Keratinocyte (primary cell): ENCODE measurements at places on chromosomes 11 and 22.

DNA sequence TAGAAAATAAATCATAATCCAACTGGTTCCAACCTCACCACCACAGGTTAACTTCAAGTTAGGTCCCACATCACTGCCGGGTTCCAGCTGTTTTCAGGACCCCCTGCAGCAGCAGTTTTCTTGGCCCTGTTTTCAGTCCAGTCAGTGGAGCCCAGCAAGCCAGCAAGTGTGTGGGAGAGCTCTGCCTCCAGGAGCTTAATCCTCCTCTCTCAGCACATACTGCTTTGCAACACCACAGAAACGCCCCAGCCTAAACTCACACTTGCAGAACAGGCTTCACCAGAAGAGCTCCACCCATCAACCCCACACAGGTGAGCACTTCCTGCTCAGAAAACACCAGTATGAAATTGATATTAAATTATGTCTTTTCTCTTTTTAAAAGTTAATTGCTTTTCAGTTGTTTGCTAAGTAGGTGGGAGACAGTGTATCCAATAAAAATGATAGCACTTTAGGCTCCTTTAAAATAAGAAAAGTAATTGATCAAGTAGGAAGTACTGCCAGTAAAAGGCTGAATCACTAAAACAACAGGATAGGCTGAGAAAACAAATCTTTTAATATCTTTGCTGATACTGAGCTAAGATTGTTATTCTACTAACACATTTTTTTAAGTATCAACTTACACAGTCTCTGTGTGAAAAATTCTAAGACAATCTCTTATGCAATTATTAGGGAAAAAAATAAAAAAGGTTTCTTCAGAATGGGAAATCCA lies 81.5 kb upstream of the TP53AIP1 start:
- DNase-seq: peak; percentile 30

DNA sequence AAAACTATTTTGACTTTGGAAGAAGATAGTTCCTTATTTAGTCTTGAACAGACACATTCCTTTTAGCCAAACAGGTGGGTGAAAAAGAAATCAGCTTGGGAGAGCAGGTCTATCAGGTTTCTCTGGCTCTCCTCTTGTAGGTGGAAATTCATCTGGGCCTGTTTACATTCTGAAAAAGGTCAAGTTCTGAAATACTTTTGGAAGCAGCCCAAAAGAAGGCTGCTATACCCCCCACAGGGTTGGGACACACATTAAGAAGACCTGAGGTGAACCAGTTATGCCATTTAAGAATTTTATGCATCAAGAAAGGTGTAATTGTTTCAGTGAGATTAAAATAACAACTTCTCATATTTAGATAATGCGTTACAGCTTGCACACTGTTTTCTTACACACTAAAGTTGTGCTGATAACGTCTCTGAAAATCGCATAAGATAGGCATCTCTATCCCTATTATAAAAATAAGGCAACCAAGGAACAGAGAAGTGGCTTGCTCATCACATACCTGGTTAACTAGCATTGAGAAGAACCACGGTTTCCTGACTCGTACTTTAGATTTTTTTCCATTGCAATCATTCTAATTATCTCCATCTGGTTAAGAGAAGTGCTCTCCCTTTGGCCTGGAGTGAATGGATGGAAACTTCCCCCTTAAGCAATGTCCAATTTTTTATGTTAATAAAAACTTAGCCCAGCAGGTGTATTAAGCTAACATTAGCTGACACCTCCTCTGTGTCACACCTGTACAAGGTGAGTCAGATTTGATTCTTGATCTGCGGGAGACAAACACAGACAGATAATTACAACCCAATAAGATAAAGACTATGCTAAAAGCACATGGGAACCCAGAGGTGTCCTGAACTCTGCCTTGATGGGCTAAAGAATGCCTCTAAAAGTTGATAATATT lies 60.5 kb upstream of the UCP3 start:
- no peak for DNase-seq

DNA sequence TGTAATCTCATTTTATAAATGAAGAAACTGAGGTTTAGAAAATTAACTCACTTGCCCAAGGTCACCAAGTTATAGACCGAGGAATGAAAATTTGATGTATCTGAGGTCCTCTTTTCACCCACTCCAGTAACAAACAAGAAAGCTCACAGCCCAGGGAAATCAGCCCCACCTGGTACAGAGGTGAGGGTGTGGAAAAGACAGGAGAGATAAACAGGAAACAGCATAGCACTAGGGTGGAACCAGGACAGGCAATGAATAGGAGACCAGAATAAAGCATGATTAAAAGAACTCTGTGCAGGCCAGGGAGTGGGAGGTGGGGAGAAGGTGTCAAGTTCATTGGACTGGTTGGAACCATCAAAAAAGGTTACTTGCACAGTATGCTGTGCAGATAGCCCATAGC lies 46.2 kb upstream of the SMCO4 start:
- DNase-seq: no peak

DNA sequence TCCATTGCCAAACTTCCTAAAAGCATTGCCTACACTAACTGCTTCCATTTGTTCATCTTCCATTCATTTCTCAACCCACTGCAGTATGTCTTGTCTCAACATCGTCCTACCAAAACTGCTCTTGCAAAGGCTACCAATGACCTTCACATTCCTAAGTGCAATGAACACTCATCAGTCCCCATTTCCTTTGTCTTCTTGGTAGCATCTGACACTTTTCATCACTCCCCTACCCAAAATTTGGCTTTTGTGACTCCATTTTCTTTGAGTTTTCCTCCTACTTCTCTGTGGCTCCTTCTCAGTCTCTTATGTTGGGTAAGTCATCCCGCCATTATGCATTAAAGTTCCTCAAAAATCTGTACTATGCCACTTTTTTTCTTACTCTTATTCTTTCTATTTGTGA lies 135.4 kb downstream of the CCDC81 start:
- DNase-seq: no peak

DNA sequence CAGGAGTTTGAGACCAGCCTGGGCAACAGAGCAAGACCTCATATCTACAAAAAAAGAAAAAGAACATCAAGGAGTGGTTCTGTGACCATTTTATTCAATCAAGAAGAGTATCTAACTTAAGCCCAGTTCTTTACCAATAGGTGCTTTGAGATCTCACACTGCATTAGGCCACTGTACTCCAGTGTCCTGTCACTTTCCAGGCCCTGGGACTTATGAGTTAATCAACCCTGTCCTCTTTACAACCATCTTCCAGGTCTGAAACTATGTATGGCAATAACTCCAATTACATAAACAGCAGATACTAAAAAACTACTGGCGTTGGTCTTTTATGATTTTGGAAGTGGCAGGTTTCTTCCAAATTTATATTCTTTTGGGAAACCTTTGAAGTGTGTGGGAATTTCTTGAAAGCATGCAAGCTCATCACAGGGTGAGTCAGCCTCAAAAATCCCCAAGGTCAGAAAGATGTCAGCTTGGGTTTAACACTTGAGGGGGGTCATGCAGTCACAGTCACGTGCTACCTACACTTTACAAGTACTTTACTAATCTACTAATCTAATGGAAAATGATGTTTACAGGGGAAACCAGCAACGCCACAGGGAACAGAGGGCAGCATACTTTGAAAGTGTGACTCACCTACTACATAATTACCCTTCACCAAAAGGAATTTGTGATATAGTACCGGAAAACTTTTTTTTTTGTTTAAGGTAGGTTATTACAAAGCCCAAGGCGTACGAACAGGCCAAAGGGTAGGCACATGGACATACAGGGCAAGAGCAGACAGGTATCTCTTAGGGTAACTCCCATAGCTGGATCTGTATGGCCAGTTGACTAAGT lies 15.6 kb downstream of the PISD start:
- peak; percentile 87 for DNase-seq
